ENCODE measurements at places on chromosomes 2 and 18.

- no peak for DNase-seq
These were observed 11.5 kb downstream of the GEN1 start for GRCh38 chr2:17765398-17765797.

DNA sequence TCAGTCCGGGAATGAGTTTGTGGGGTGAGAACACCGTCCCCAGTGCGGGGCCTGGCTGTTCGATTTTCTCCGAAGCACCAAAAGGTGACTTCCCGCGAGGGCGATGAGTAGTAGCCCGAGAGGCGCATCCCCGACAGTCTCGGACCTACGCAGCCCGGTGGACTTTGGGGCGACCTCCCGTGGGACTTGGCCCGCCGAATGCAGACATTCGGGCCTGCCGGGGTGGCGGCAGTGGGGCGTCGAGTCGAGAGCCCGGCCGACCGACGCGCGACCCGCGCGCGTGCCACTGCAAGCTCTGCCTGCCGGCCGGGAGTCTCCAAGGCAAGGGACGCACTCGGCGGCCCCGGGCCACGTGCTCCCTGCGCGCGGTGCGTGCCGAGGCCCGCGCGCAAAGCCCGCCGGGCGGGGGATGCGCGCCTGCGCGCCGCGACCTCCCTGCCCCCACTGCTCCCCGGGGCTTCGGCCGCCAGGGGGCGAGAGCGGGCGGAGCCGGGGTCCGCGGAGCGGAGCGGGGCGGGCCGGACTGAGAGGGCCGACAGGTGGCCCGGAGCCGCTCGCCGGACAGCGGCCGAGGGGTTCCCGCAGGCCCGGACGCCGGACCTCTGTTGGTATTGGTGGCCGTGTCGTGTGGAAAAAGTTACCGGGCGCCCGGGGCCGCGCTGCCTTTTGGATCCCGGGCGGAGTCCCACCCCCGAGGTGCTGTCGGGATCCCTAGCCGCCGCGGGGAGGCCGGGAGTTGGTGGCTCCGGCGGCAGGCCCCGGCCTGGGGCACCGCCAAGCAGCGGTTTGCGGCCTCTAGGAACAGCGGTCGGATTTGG lies 1.9 kb downstream of the PTMA start:
- no peak for DNase-seq

DNA sequence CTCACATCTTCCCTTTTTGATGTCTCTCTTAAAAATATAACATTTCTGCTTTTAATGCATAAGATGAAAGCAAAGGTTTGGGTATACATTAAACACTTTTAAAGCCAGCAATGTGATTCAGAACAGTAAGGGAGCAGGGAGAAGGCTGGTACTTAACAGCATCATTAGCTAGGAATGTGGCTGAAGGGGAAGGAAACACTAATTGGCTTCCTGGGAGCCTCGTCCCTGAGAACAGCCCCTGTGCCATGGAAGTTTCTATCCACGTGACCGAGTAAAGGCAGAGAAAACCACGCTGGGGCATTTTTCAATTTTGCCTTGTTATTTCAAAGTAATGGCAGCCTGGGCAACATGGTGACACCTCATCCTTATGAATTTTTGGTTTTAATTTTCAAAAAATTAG lies 109.2 kb upstream of the GPC1 start:
- no peak for DNase-seq

DNA sequence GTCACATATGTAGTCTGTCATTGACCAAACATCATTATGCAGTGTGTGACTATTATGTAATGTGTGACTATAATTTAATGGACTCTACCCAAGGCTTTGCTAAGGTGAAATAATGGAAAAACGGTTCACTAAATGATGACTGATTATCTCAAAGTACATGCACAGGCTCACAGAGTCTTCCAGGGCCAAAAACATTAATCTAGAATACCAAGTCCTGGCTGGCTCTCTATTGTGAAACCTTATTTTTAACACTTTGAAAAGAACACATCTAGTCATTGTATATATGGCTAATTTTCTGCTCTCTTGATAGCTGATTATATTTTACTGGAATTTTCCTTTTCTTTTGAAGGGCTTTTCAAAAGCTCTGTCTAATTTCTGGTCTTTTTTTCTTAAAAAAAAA lies 102.9 kb upstream of the THUMPD2 start:
- no peak for DNase-seq

DNA sequence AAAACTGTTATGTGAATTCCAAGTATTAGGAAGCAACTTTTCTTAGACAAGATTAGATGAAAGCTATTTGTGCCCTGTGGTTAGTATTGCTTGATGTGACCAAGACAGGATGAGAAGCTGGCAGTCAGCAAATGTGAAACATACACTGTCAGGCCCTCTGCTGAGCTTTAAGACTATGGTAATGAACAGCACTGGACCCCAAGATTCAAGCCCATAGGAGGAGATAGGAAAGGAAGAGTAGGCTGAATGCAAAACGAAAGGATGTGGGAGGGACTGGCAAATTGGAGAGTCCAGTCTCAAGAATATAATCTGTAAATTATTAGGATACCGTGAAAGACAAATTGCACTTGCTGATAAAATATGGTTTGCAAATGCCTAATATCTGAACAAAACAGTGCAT lies 16.4 kb downstream of the BZW1 start:
- DNase-seq, result no peak

DNA sequence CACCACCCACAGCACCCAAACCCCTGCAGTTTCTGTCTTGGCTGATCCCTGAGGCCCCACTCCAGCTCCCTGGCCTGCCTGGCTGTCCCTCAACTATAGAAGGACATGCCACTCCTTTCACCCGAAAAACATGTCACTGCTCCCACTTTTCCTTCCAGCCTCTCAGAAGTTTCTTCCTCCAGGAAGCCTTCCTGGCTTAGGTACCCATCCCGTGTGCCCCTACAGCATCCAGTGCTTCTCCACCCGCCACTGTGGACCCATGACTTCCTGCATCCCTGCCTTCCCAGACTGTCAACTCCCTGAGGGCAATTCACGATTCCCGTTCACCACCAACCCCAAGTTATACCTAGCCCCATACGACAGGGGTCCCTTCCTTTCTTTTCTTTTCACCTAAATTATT lies 21.5 kb downstream of the ARID5A start:
- DNase-seq, result no peak

GRCh38 chr18:36183033-36183432 lies 4.3 kb upstream of the MOCOS start:
- DNase-seq, result no peak

DNA sequence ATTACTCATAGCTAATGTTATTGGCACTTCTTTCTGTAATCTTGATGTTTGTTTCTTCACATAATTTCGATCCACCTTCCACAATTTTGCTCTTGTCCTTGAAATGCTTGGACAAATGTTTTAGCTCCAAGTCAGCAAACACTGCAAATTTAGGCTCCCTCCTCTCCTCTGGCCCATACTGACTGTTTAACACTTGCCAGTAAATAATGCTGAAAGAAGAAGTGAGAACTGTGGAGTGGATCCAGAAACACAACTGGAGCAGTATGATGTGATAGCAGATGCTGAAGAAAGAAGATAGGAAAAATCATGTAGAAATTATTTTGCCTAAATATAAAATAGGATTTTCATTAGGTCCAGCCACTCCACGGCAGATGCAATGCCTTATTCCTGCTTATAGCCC lies 415.0 kb upstream of the GYPC start:
- no peak for DNase-seq

GRCh38 chr2:196640031-196640548 lies 575 bp downstream of the CCDC150 start:
- no peak for DNase-seq

- no peak for DNase-seq
These were observed 460.8 kb upstream of the SALL3 start for GRCh38 chr18:78518805-78519204.

DNA sequence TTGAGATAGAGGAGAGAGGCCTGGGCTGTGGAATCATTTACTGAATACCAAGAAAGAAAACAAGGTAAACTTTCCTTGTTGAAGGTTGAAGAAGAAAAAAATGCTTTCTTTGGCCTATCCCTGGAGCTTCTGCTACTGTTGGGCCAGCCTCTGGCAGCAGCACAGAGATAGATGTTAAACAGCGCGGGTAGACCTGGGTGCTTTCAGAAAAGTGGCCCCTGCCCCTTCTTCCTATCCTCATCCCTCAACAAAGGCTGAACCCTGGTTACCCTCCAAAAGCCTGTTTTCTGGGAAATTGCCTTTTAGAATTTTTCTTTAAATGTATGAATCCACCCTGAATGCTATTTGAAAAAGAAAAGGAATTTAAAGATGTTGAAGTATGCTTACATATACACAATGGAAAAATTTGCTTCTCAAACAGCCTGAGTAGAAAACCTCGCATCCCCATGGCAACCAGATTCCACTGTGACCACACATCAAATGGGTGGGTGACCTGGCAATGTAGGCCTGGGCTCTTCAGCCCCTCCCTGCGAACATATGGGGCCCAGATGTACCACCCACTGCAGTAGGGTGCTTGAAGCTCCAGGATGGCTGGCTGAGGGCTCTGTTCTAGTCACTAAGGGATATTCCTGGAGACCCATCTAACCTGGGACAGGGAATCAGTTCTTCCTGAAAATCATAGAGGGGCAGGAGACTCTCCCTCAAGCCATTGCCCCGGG lies 23.4 kb upstream of the CHRNA1 start:
- no peak for DNase-seq

DNA sequence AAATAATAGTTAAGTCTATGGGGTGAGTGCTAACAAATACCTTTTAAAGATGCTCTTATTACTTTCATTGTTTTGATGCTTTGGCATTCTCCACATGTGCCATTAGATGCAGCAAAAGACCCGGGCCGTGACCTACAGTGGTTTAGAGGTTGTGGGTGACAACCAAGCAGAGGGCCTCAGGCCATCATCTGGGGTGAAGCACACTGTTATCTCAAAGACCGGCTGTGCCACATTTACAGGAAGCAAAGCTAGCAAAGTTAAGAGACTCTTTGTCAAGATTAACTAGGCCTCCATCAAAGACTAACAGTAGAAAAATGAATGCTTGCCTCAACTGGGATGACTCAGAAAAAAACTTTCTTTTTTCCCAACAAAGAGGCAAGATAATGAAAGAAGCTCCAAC lies 695.3 kb downstream of the SATB2 start:
- no peak for DNase-seq

DNA sequence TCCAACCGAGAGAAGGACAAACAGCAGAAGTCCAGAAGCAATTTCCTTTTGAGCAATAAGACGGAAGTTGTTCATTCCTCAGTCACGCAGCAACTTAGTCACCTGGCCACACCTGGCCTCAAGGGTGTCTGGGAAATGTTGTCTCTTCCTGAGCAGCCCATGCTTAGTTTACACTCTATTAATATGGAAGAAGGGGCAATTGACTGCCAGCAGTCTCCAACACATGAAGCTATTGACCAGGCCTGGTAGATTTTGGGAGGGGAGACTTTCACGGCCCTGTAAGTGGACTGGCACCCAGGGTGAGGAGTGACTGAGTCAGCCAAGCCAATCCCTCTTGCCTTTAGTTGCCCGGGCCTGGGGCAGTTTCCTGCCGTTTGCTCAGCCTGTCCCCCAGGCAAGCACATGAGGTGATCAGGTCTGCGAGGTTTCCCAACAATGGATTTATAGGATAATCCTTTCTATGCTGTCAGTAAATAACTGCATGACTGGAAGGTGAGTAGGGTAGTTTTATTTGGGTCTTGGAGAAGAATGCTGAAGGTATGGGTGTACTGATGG lies 43.8 kb upstream of the PPP4R1 start:
- no peak for DNase-seq

DNA sequence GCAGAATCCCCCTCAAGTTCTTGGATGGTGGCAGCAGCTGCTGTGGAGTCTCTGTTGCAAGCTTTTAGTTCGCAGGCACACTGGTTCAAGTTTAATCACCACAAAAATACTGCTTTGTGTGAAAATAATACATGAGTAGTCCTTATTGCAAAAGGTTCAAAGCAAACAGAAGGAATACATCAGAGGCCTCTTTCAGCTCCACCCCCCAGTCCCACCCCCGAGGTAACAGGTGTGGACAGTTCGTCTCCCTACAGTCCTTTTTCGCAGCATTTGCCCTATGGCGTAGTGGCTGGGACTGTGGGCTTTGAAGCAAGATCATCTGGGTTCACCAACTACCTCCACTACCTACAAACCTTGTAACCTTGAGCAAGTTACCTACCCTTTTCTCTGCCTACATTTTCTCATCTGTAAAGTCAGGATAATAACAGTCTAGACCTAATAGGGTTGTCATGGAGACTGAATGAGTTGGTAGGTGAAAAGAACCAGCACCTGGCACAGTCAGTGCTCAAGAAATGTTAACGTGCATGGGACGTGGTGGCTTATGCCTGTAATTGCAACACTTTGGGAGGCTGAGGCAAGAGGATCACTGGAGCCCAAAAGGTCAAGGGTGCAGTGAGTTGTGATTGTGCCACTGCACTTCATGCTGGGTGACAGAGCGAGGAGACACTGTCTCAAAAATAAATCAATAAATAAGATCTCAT lies 61.7 kb downstream of the TCF7L1 start:
- no peak for DNase-seq

DNA sequence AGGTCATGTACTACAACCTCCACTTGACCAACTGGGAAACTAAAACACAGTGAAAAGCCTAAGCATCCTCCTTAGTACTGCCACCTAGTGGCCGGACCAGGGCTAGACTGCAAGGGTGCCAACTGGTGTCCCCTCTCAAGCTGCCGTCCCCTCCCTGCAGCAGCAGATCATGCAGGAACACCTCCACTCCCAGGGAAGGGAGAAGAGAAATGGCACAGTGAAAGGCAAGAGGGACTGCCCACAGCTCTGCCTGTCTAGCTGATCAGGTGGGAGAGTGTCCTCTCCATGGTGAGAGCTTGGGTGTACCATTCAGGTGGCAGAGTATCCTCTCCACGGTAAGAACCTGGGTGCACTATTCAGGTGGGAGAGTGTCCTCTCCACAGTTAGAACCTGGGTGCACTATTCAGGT lies 78.1 kb downstream of the AAK1 start:
- DNase-seq, result no peak

DNA sequence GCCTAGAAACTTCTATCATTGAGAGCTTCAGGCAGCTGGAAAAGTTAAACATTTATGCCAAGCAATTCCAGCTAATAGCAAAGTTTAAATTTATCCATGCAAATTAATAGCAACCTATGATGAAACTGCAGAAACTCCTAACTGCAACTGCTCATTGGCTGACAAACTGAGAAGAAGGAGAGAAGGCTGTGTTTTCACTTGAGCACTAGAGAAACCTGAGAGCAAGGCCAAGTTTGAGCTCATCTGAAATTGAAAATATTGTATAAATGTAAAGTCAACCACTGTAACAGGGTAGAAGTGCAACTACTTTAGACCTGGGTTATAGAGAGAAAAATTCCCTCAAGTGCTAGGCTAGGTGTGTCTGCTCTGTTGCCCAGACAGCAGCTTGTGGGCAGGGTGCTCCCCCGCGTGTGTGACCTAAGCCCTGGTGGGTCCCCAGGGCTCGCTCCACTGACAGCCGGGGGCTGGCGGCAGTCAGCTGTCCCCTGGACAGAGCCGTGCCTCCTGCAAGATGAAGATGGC lies 50.2 kb downstream of the CABYR start:
- no peak for DNase-seq

- DNase-seq, result no peak
These were observed 47.8 kb upstream of the CAVIN2 start for GRCh38 chr2:191894681-191895147.

- no peak for DNase-seq
These were observed 152.6 kb downstream of the TMEFF2 start for GRCh38 chr2:192042126-192042525.

Data from cortex of kidney (tissue), 1 donor.